Hematopoietic multipotent progenitor cell treated with erythropoietin and hydrocortisone succinate and interleukin-3 and kit ligand, for 15 days (in vitro differentiated cells): ENCODE measurements at places on chromosomes 12 and 14.

- no peak for DNase-seq
These were observed 1.4 kb upstream of the SOX5 start for GRCh38 chr12:23950775-23951451.

DNA sequence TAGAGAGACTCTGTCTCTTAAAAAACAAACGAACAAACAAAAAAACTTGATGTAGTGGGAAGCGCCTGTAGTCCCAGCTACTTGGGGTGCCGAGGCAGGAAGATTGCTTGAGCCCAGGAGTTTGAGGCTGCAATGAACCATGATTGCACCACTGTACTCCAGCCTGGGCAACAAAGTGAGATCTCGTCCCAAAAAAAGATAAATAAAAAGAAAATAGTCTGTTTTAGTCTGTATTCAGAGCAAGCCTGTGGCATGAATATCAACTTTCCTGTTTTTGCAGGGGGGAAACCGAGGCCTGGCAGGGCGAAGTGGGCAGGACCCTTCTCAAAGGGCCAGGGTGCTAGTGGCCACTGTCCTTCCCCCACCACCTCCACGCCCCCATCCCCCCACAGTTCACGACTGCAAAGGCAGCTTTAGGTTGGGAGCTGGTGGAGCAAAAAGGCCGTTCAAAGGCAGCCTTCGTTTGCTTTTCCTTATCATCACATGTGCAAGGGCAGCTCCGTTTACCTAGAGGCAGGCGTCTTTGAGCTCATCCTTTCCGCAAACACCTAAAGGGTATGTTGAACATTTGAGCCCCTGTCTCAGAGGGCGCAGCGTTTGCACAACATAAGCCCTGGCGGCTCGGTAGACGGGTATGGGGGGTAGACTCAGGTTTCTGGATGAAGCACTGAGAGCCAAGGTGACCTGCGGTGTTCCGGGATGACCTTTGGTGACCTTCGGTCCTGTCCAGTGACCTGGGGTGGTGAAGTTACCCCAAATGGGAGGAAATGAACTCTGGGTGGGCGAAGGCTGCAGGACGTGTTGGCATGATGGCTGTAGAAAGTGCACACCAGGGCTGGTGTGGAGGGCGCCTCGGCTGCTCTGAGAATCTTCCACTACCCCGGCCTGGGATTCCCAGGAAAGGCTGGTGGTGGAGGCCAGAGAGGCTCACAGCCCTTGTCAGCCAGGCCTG is 8.7 kb upstream of the MEG3 start:
- no peak for DNase-seq

DNA sequence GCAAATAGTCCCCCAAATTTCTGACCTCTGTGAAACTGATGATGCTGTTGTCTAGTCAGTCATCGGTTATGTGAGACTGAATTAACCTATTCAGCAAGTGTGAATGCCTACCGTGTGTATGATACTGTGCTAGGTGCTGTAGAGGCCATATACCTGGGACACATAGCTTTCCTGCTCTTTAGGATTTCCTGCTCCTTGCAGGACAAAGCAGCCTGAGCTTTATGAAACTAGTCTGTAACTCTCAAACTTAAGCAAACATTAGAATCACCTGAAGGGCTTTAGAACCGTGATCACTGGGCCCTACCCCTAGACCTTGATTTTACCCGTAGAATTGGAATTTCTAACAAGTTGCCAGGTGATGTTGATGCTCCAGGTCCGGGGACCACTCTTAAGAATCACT is 6.9 kb downstream of the MARK3 start:
- no peak for DNase-seq

DNA sequence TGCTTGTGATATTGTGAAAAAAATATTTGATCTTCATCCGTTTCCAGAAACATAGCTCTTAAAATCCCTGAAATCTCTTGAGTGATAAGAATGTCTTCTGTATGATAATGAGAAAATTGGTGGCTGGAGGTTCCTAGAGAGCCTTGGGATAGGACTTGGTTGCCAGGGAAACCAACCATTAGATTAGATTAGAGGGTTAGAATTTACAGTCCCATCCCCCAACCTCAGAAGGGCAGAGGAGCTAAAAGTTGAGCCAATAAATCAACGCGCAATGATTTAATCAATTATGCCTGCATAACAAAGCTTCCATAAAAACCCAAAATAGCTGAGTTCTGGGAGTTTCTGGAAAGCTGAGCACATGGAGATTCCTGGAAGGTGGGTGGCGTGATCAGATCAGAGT is 10.6 kb downstream of the SEL1L start:
- no peak for DNase-seq

- no peak for DNase-seq
These were observed 243.1 kb upstream of the PWP1 start for GRCh38 chr12:107442326-107442987.

- peak; percentile 57 for DNase-seq
These were observed 429.1 kb downstream of the RAD51B start for GRCh38 chr14:68248481-68249255.

- no peak for DNase-seq
These were observed 89.8 kb downstream of the NTF3 start for GRCh38 chr12:5521456-5522325.

- DNase-seq, result no peak
These were observed 476.2 kb downstream of the DIO2 start for GRCh38 chr14:79735121-79735520.

GRCh38 chr12:72901685-72902084 is 629.5 kb downstream of the TRHDE start:
- DNase-seq, result no peak

DNA sequence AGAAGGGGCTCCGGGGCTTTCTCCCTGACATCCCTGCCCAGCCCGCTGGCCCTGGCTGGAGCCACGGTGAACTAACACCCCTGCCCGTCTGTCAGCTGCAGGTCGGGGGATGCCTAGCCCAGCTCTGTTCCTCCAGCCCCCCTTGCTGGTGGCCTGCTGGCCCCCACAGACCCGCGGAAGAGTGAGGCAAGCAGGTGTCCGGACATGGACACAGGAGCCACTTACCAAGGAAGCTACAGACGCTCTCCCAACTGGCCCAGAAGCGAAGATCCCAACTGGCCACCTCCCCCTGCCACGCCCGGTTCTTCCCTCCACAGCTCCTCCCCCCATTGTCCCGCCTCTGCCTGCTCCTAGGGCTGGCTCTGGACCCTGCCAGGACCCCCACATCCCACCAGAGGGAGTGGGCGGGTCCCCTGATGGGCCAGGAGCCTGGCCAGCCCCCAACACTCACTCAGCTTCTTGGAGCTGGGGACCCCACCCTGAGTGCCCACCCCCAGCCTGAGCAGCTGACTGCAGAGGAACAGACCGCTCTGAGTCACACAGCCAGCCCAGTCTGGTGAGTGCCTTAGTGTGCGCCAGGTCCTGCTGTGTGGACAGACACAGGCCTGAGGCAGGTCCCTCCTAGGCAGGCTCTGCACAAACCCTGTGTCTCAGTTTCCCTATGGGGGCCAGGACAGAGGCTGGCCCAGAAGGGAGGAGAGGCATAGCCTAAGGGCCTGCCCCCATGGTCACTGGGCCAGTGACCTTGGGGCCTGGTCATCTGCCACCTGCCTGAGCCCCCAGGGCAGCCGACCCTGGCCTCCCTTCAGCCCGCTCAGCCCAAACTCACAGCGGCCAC is 7.7 kb downstream of the AHNAK2 start:
- no peak for DNase-seq

DNA sequence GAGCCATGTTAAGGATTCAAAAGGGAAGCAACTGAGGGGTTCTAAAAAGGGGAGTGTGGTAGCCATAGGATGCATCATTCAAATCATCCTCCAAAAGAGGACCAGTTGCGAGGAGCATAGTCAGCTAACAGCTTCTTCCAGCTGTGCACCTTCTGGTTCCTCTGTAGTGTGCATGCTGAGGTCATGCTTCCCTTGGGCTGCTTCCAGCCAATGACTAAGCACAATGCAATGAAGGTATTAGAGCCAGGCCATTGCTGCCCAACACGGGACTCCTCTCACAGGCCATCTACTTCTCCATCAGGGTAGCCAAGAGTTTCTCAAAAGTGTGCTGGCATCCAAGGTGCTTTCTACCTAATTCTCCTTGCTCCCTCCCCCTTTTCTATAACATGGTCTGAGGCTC is 69.2 kb upstream of the ARID2 start:
- peak; percentile 22 for DNase-seq

DNA sequence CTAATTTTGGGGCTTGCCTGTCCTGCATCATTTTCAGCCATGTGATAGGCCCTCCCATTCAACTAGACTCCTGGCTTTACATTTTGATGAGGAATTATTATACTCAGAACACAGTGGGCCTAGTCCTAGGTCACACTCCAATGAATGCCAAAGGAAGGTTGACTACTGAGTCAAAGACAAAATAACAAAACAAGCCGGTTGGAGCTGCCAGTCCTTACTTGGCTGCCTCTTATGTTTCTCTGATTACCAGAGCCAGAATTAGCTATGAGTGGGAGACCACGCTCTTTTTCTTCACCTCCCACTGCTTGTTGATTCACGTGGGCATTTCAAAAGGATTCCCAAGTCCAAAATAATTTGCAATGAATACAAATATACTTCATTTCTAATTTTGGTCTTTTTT is 78.1 kb upstream of the USP44 start:
- no peak for DNase-seq
